Thymus (tissue), 14 donors: ENCODE measurements at places on chromosomes 3 and 15. TPM values are rescaled to one million over a fixed set of nuclear protein-coding genes. Genes with fewer than 3 reads are reported as not detected.

- peaks cover 12% of the 10 kb centered on the region for H3K4me1 ChIP-seq
- no peak for DNase-seq
- H3K27me3 ChIP-seq = no peaks in the 10 kb centered on the region
- peaks cover 2% of the 10 kb centered on the region for H3K36me3 ChIP-seq
- H3K27ac ChIP-seq = no peak overlapping the region
Observed at GRCh38 chr3:12952343-12953200, 111.2 kb upstream of the RPL32 start.

Gene EPHA6
- total RNA-seq = 1.3 TPM

- no peak overlapping the region for H3K27ac ChIP-seq
- H3K4me1 ChIP-seq = peaks cover 9% of the 10 kb centered on the region
- DNase-seq = no peak
- no peak overlapping the region for H3K4me3 ChIP-seq
Observed at GRCh38 chr15:77825546-77825945, 192.8 kb upstream of the LINGO1 start.

DNA sequence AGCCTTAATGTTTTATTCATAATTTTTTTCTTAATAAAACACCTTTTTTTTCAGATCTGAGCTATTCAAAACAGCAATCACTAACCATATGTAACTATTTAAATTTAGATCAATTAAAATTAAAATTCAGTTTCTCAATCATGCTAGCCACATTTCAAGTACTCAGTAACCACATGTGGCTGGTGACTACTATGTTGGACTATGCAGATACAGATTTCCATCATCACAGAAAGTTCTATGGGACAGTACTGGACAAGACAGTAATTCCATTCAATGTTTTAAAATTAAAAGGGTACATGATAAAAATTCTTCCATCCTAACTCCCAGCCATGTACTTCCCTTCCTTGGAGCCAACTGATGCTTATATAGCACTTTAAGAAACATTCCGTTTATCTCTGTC is 119.3 kb downstream of the GLDN start:
- no peaks in the 10 kb centered on the region for H3K4me1 ChIP-seq
- no peak overlapping the region for H3K27ac ChIP-seq
- DNase-seq = no peak
- no peaks in the 10 kb centered on the region for H3K36me3 ChIP-seq

DNA sequence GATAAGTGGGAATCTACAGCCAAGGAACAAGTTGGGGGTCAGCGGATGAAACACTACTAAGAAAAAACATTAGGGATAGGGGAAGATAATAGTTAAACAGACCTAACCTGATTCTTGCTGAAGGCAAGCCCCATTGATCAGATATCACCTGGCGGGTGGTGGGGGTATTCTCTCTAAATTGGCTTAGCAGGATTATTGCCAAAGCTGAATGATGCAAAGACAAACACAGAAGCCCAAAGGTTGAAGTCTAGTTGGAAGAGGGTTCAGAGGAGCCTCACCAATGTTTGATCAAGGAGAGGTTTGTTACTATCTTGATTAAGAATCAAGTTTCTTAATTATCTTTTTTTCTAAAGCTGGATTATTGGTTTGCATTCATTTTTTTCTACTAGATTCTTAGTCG is 371.9 kb upstream of the CNTN4 start:
- H3K4me1 ChIP-seq = no peaks in the 10 kb centered on the region
- H3K36me3 ChIP-seq = no peaks in the 10 kb centered on the region
- DNase-seq = no peak

DNA sequence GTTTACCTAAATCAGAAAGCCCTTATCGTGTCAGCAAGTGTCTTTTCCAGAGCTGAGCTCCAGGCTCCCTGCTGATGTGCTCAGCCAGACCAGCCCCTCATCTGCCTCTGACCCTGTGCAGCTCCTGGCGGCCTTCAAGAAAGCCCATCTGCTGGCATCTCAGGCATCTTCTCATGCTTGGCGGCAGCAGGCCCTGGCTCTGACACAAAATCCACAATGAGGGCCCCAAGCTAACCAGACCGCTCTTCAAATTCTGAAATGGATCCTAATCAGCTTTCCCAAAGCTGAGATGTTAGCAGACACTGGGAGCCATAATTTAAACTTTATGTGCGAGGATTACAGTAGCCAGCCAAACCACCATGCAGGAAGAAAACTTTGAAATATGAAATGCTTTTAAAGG is 50.8 kb upstream of the CTDSPL start:
- H3K4me1 ChIP-seq = peaks cover 45% of the 10 kb centered on the region
- no peaks in the 10 kb centered on the region for H3K27me3 ChIP-seq
- H3K36me3 ChIP-seq = no peaks in the 10 kb centered on the region
- H3K4me3 ChIP-seq = no peak overlapping the region
- no peak for DNase-seq

Gene PLSCR2
- 0.28 TPM for total RNA-seq

DNA sequence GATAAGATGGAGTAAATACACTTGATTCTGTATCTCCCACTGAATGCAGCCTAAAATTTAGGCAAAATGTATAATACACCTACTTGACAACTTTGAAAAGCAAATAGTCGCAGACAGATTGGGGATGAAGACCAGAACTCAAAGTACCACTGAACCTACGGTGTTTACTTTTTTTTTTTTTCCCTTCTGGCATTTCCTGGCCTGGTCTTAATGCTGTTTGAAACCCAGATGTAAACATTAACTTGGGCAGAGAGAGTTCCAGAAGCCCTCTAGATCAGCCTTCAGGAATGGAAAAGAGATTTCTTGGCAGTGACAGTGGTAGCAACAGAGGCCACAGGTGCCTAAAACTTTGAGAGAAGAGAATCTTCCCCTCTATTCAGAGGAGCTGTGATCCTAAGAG is 27.8 kb downstream of the ALPK3 start:
- no peak overlapping the region for H3K4me3 ChIP-seq
- H3K36me3 ChIP-seq = no peaks in the 10 kb centered on the region

DNA sequence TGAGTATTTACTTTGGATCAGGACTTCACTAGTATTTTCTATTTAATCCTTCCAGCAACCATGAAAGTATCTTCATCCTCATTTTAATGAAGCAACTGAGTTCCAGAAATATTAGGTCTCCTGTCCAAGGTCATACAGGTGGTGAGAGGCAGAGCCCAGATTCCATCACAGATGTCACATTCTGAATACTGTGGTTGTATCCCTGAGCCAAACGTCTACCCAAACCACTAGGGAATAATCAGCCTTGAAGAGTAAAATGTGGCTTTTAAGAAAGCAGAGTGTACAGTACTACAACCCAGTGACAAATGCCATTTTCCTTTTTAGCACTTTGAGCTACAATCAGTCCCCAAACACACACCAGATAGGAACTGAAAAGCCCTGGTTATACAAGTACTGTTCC is 93.3 kb upstream of the TRIM42 start:
- H3K27me3 ChIP-seq = no peaks in the 10 kb centered on the region
- no peak overlapping the region for H3K27ac ChIP-seq
- no peaks in the 10 kb centered on the region for H3K4me1 ChIP-seq

DNA sequence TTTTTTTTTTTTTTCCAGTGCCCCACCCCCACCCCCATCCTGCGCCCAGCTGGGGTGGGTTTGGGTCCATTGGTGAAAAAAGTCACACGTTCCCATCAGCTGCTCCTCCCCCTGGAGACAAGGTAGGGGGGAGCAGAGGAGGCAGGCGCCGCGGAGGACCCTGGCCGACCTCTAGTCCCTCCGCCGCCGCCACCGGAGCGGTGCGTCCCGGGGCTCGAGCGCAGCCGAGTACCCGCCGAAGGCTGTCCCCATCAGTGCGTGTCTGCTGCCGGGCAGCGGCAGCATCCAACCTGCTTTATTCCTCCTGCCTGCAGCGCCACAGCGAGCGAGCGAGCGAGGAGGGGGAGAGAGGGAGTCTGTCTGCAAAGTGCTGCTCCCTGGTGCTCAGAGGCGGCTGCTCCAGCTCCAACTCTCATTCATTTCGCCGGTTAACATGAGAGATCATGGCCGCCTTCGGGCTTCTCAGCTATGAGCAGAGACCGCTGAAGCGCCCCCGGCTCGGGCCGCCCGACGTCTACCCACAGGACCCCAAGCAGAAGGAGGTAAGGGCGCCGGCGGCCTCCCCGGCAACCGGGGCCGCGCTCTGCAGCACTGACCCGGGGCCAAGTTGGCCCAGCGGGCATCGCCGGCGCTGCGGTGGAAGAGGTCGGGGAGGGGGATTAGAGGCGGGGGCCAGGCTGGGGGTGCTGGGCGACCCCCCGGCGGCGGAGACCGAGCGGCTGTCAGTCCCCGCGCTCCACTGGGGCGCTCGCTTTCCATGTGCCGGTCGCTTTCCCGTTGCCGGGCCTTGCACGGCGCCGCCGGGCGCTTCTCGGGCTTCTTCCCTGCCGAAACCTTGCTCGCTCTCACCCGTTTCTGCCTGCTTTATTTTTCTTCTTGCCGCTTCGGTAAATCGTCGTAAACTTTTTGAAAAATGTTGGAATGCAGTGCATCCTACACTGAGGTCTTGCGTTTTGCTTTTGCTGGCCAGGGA is 1.3 kb downstream of the MED12L start:
- H3K4me3 ChIP-seq = peak overlapping the region; percentile 78
- no peaks in the 10 kb centered on the region for H3K36me3 ChIP-seq
- peak overlapping the region; percentile 42 for H3K27ac ChIP-seq
- H3K4me1 ChIP-seq = peaks cover 5% of the 10 kb centered on the region
- peaks cover 43% of the 10 kb centered on the region for H3K27me3 ChIP-seq

Gene KBTBD12
- total RNA-seq = 0.42 TPM

Gene DPH3
- total RNA-seq = 14.5 TPM

Gene BSN
- 0.09 TPM for total RNA-seq

DNA sequence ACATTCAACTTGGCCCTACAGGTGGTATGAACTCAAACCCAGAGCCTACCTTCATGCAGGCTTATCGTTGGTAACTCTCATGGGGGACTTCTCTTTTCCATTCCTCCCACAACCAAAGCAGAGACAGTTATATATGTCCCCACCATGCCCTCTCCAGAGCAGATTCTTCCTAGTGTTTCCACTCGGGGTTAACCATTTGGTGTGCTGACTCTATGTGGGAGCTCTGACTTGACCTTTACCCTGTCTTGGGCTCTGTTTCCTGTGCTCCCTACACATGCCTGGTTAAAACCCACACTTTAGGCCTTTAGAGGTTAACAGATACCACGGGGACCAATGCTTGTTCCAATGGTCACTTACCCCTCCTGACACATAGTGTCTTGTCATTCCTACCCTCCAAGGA is 80.7 kb downstream of the FSIP1 start:
- no peaks in the 10 kb centered on the region for H3K4me1 ChIP-seq
- no peaks in the 10 kb centered on the region for H3K36me3 ChIP-seq
- H3K27me3 ChIP-seq = no peaks in the 10 kb centered on the region
- no peak for DNase-seq
- H3K4me3 ChIP-seq = no peak overlapping the region

- H3K27ac ChIP-seq = no peak overlapping the region
- H3K4me3 ChIP-seq = no peak overlapping the region
- no peaks in the 10 kb centered on the region for H3K36me3 ChIP-seq
Observed at GRCh38 chr3:126936853-126937425, 46.0 kb upstream of the PLXNA1 start.

Gene TRPM1
- 0.09 TPM for total RNA-seq

DNA sequence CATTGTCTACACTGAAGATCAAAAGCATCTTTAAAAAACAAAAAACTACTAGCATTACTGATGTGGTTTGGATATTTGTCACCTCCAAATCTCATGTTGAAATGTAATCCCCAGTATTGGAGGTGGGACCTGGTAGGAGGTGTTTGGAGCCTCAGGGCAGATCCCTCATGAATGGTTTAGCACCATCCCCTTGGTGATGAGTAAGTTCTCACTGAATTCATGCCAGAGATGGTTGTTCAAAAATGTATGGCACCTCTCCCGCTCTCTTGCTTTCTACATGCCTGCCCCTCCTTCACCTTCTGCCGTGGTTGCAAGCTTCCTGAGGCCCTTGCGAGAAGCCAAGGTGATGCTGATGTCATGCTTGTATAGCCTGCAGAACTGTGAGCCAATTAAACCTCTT is 136.6 kb upstream of the FHIT start:
- H3K27me3 ChIP-seq = no peaks in the 10 kb centered on the region
- H3K27ac ChIP-seq = no peak overlapping the region
- H3K4me3 ChIP-seq = no peak overlapping the region
- H3K36me3 ChIP-seq = no peaks in the 10 kb centered on the region
- H3K4me1 ChIP-seq = no peaks in the 10 kb centered on the region

DNA sequence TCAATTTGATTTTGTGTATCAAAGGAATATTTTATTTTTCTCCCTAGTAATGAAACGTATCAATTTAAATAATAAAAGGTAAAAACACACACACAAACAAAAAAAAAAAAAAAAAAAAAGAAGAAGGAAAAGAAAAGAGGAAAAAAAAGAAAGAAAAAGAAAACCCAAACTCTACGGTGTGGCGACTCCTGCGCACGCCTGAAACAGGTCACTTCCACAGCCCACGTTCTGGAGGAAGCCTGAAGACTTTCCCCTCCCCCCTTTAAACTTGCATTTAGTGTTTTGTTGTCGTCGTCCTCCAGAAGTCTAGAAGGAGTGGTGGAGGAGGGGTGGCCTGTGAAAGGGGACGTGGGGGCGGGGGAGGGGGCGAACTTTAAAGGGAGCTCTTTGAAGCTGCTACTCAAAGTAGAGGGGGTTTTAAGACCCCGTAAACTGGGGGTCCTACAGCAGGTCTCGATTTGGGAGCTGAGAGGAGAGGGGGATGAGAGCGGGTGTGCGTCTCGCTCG is 2.3 kb upstream of the TLE3 start:
- peaks cover 12% of the 10 kb centered on the region for H3K27me3 ChIP-seq
- peak overlapping the region; percentile 48 for H3K27ac ChIP-seq
- H3K4me3 ChIP-seq = peak overlapping the region; percentile 29
- DNase-seq = peak; percentile 13
- peaks cover 15% of the 10 kb centered on the region for H3K4me1 ChIP-seq
- H3K36me3 ChIP-seq = no peaks in the 10 kb centered on the region

DNA sequence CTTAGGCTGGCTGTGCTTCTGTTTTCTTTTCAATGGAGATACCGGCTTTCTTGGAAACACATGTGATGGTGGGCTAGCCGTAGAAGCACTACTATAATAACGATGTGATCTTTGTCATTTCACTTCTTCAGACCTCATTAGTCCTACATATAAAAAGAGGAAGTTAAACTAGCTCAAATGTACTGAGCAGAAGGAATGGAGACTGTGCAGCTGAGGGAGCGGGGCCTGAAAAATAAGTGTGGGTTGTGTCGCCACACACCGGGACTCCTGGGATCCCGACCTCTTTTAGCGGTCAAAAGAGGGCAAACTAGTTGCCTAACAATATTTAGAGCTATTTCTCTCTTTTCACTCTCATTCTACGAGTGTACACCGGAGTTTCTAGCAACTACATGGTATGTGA is 1.0 kb upstream of the RNF7 start:
- H3K4me3 ChIP-seq = no peak overlapping the region
- H3K36me3 ChIP-seq = peaks cover 4% of the 10 kb centered on the region
- H3K4me1 ChIP-seq = peaks cover 8% of the 10 kb centered on the region

DNA sequence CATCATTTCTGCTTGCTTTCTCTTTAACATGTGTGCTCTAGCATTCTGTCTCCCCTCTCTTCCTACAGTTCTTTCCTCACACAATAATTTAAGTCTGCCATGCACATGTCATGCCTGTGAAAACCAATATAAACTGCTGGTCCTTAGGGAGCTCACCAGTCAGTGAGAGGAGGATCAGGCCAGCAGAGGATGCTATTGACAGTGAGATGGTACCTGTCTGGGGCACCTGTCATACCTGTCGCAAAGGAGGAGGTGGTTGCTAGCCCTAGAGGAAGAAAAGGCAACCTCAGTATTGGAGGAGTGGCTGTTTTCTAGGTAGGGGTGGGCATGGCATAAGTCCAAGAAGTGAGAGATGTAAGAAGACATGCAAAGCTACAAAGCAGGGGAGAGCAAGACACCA is 194.6 kb downstream of the GABRG3 start:
- DNase-seq = no peak
- H3K4me3 ChIP-seq = no peak overlapping the region
- no peaks in the 10 kb centered on the region for H3K36me3 ChIP-seq
- H3K27me3 ChIP-seq = no peaks in the 10 kb centered on the region
- H3K4me1 ChIP-seq = no peaks in the 10 kb centered on the region

Gene CCR5
- 1.2 TPM for total RNA-seq
